Dorsolateral prefrontal cortex (tissue), 122 donors: ENCODE measurements at places on chromosomes 3 and 15. TPM values are rescaled to one million over a fixed set of nuclear protein-coding genes. Genes with fewer than 3 reads are reported as not detected.

ADGRG7 gene
- total RNA-seq, result not detected

PCLAF gene
- 0.90 TPM for total RNA-seq

LTF gene
- total RNA-seq, result 2.8 TPM

PAK6 gene
- 33.0 TPM for total RNA-seq

ALS2CL gene
- 16.1 TPM for total RNA-seq

ALPK3 gene
- total RNA-seq, result 3.9 TPM

STT3B gene
- total RNA-seq, result 47.7 TPM

CYP8B1 gene
- total RNA-seq, result not detected

RMDN3 gene
- 65.4 TPM for total RNA-seq

ITIH1 gene
- not detected for total RNA-seq

ZMYND10 gene
- 1.9 TPM for total RNA-seq

SST gene
- total RNA-seq, result 30.8 TPM

AGBL1 gene
- total RNA-seq, result 1.7 TPM

C3orf33 gene
- 6.9 TPM for total RNA-seq

KPNA4 gene
- total RNA-seq, result 59.2 TPM

COL6A5 gene
- not detected for total RNA-seq

WNT5A gene
- total RNA-seq, result 6.4 TPM

TRH gene
- 0.49 TPM for total RNA-seq

GABRR3 gene
- total RNA-seq, result not detected

IGSF11 gene
- total RNA-seq, result 64.3 TPM

POTEB2 gene
- total RNA-seq, result not detected

IL17RD gene
- 6.7 TPM for total RNA-seq

GCNT3 gene
- total RNA-seq, result not detected
